Aorta (tissue), 5 donors: ENCODE measurements at places on chromosomes 6 and 20.
A peak's percentile ranks its signal among the peaks of the same experiment; 100 is the strongest.

GRCh38 chr6:54846857-54847674 lies 495 bp downstream of the FAM83B start:
- no peak for DNase-seq

GRCh38 chr20:15196547-15197255 lies 859.3 kb upstream of the FLRT3 start:
- DNase-seq, result no peak

- peak; percentile 30 for DNase-seq
Observed at GRCh38 chr20:58719258-58719657, 26.7 kb downstream of the NPEPL1 start.

- peak; percentile 70 for DNase-seq
Observed at GRCh38 chr6:31734821-31735406, 1.4 kb downstream of the CLIC1 start.

- no peak for DNase-seq
Observed at GRCh38 chr6:160955508-160956295, 35.9 kb upstream of the MAP3K4 start.
